Thoracic aorta (tissue), 2 donors: ENCODE measurements at places on chromosomes 7 and 10.

GRCh38 chr7:133139350-133139749 lies 57.5 kb upstream of the CHCHD3 start:
- H3K27me3 ChIP-seq: no peaks in the 10 kb centered on the region
- no peaks in the 10 kb centered on the region for H3K36me3 ChIP-seq
- no peak for DNase-seq
- no peaks in the 10 kb centered on the region for H3K4me1 ChIP-seq

DNA sequence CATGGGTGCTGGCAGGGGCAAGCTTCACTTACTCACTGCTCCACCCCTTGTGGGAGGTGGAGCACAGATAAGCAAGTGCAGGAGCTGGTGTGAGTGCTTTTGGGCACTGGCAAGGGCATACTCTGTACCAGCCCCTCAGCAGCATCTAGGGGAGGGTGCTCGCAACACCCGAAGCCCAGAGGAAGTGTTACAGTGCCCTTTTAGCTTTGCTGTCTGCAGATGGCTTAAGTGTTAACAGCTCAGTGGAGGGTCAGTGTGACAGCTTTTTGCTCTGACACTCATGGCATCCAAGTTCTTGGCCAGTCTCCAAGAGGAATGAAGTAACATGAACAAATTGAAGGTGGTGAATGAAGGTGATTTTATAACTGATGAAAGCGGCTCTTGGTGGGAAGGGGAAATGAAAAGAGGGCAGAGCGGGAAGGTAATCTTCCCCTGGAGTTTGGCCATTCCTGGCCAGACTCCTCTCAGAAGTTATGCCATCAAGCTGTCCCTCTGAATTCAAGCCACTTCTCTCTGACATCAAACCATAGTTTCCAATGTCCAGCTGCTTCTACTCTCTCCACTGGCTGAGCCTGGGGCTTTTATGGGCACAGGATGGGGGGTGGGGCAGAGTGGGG lies 862.5 kb downstream of the KCNMA1 start:
- DNase-seq: no peak
- no peaks in the 10 kb centered on the region for H3K27me3 ChIP-seq
- no peak overlapping the region for H3K4me3 ChIP-seq
- no peaks in the 10 kb centered on the region for H3K36me3 ChIP-seq

DNA sequence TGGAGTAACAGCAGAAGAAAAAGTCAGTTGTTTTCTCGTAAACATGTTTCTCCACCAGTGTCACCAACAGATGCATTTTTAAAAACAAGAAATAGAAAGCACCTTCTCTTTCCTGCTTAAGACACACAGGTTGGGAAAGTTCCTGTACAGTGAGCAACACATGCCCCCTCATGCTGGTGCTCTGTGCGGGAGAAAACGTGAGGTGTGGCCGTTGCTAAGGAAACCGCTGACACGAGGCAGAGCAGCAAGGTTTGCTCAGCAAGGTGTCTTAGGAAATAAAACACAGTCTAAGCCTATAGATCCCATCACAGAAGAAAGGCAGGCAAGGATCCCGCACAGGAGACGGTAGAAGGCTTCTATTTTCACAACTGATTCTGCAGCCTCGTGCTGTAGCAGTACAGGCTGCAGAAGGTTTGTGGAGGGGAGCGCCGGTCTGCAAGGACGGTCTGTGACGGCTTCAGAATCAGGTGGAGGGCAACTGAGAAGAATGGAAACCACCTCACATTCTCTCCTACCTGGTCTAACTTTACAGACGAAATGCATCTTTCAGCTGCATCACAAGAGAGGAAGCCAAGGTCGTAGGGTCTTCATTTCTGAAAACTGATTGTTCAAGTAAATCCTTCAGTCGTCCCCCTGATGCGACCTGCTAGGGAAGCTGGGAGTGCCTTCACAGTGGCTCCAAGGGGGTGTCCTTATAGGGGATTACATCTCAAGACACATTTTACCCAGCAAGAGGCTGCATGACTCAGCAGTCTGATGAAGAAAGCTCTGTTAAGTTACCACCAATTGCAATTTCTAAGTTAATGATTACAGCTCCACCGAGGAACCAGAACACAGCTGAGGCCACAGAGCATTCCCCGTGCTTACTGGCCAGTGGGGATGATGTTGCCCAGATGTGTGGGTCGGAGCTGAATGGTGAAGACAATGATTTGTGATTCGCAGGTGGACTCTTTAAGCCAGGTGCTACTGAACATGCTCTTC lies 150.7 kb upstream of the KLF14 start:
- no peak for DNase-seq
- no peak overlapping the region for H3K4me3 ChIP-seq
- H3K27me3 ChIP-seq: no peaks in the 10 kb centered on the region
- peaks cover 66% of the 10 kb centered on the region for H3K4me1 ChIP-seq
- peaks cover 30% of the 10 kb centered on the region for H3K36me3 ChIP-seq

DNA sequence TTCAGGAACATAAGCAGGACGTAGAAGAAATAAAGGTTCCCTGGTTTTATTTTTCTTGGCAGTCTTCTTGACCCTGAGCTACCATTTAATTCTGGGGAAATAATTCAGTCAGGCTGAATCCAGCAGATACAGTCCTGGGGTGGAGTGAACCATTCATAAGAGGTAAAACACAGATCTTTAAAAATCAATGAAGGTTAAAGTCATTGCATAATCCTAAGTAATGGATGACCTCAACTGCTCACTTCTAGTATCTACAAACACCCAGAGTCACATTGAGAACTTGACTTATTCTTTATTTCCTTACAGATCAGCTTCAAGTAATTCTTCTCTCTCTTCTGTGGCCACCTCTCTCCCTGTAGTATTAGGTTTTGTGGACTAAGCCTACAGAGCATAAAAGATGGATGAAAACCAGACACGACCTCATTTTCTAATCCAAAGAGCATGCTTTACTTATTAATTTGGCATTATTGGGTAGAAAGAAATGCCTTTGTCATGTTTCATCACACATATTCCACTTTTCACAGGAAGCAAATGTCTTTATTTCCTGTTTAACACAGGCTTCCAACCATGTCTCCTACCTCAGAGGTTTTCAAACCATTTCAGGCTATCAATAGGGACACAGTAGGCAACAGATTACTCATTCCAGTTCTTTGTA lies 182.3 kb upstream of the IMMP2L start:
- no peak overlapping the region for H3K27ac ChIP-seq
- no peak overlapping the region for H3K4me3 ChIP-seq
- no peaks in the 10 kb centered on the region for H3K27me3 ChIP-seq
- no peak for DNase-seq
- H3K36me3 ChIP-seq: no peaks in the 10 kb centered on the region

GRCh38 chr10:128898133-128898915 lies 568.7 kb upstream of the MGMT start:
- H3K27ac ChIP-seq: no peak overlapping the region
- no peaks in the 10 kb centered on the region for H3K36me3 ChIP-seq
- H3K4me3 ChIP-seq: no peak overlapping the region
- DNase-seq: no peak
